ENCODE measurements at places on chromosomes 2 and 18.
A peak's percentile ranks its signal among the peaks of the same experiment; 100 is the strongest.

GRCh38 chr2:217270485-217271121 lies 410.7 kb upstream of the TNP1 start:
- DNase-seq: no peak

GRCh38 chr2:127087791-127088495 lies 19.0 kb downstream of the BIN1 start:
- no peak for DNase-seq

DNA sequence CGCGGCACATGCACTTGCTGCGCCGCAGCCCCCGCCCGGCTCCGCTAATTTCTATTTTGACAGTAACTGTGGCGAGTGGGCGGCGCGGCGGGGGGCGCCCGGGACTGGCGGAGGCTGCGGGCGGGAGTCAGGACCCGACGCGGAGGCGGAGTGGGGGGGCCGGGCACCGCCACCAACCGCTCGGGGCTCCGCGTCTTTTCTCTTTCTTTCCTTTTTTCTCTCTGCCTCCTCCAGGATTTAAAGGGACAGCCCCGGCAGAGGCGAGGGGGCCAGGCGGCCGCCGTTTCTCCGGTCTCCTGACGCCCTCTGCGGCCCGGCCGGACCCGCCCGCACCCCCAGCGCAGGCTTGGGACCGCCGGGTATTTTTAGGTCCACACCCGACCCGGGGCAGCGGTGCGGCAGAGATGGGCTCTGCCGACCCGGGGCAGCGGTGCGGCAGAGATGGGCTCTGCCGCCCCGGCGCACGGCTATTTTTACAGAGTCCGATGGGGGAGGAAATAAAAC lies 460 bp upstream of the ZBTB7C start:
- peak; percentile 19 for DNase-seq

DNA sequence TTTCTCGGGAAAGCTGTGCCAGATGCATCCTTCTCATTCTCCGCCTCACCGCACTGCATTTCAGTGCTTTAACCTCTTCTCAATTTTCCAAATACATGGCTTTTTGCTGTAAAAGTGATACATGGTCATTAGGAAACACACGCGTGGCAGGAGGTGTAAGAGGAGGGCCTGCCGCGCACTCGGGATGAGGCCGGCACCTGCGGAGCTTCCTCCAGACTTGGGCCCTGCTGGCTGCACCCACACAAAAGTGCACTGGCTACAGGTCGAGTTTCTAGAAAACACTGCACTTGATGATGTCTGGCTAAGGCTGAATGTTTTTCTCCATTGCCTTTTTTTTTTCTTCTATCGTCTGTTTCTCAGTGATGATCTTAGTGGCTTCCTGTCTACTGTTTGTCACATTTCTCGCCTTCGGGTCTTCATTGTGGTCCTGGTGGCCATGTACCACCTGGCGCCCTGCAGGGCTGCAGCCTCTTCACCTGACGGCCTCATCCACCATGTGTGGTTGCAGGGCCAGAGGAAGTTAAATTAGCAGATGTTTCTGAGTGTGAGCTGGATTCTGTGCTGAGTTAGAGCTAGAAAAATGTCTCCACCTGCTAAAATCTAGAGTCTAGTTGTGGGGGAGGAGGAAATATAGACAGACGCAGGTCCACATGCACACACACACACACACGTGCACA lies 7.6 kb downstream of the KCNG2 start:
- DNase-seq: no peak

GRCh38 chr18:59517446-59518165 lies 158.5 kb upstream of the LMAN1 start:
- DNase-seq: peak; percentile 25

DNA sequence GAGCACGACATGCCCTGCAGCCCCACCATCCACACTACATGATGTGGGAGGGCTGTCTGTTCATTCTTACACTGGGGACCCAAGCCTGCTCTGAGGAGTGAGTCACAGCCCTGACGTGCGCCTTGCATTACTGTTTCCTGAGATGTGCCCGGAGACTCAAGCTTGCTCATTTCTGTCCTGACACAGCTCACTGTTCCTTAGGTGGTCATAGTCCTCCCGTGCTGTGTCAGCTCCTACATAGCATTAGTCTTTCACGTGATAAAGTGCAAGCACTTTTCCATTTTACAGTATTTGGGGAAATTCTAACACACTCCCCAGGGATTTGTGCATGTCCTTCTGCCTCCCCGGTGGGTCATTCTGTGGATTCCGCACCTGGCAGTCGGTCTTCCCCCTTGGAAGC lies 46.2 kb upstream of the TRIM43B start:
- no peak for DNase-seq
